Hypothalamus (tissue), 51 donors: ENCODE measurements at places on chromosomes 12 and 14.

DNA sequence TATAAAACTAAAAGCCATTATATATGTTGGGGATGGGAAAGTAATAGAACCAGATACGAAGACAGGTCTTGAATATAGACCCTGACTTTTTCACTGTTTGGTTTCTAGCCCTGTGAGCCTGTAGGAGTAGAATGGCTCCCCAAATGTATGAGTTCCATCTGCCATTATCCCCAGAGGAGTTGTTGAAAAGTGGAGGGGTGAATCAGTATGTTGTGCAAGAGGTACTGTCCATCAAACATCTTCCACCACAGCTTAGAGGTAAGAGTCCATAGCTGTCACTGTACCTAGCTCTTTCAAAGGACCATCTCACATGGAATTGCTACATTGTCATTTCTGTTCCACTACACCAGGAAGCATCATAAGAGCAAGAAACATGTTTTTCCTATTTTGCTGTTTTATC is 1.1 kb downstream of the NCAPD2 start:
- no peak for DNase-seq

- no peak for DNase-seq
Observed at GRCh38 chr12:89760783-89761182, 52.1 kb upstream of the ATP2B1 start.

DNA sequence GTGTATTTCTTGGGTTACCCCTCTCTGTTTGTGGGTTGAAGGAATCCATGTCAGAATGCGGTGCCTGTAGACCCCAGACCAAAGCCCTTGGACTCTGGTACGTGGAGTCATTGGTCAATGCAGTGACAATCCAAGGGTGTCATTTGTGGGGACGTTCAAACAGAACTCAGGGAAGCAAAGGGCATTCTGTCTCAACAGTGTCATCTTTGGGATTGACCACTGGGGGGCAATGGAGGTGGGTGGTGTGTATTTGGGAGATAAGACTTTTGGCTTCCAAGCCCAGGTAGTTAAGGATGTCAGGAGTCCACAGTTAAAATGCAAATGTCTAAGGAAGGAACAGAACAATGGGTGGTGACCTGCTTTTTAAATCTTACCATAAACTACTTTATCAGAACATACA is 54.6 kb upstream of the CCDC175 start:
- no peak for DNase-seq

GRCh38 chr12:3761116-3761735 is 8.3 kb upstream of the CRACR2A start:
- DNase-seq: no peak

- DNase-seq: no peak
Observed at GRCh38 chr14:101019990-101020710, 116.6 kb upstream of the RTL1 start.

GRCh38 chr12:109999983-110000505 is 814 bp downstream of the ANKRD13A start:
- DNase-seq: no peak

GRCh38 chr14:84987042-84987441 is 542.9 kb upstream of the FLRT2 start:
- no peak for DNase-seq

- DNase-seq: no peak
Observed at GRCh38 chr12:93427779-93428564, 13.8 kb downstream of the UBE2N start.

DNA sequence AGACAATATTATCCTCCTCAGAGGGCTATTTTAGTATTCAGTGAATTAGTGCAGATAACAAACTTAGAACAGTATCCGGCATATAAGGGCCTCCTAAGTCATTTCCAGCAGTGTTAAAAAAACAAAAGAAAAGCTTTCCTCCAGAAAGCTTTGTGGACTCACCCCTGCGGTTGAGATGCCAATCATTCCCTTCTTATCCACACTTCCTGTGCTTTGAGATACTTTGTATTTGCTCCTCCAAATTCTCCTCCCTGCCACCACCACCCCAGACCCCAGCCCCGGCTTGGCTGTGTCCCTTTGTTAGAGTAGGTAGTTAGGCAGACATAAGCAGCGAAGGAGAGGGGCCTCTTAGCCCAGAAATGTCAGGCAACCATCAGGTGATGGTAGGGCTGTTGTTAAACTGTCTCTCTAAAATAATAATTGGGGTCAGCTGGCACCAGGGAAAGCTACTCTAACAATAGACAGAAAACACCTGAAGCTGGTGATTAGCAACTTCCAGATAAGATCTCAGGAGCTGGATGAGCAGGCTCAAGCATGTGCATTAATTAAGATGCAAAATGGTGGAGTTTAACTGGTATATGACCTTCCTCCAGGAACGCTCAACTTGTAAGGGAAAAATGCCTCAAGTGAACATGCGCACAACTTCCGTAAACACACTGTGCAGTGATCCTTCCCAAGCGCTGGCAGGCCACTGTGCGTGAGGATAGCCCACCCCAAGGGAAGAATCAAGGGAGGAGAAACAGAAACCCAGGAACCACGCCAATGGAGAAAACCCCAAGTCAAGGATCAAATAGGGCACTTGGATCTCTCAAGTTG is 152.1 kb upstream of the EEA1 start:
- no peak for DNase-seq

GRCh38 chr12:118371321-118372282 is 1.1 kb downstream of the TAOK3 start:
- no peak for DNase-seq

GRCh38 chr12:52715416-52715815 is 12.1 kb upstream of the KRT77 start:
- DNase-seq: no peak

GRCh38 chr14:101823511-101824120 is 62.1 kb downstream of the PPP2R5C start:
- DNase-seq: no peak

DNA sequence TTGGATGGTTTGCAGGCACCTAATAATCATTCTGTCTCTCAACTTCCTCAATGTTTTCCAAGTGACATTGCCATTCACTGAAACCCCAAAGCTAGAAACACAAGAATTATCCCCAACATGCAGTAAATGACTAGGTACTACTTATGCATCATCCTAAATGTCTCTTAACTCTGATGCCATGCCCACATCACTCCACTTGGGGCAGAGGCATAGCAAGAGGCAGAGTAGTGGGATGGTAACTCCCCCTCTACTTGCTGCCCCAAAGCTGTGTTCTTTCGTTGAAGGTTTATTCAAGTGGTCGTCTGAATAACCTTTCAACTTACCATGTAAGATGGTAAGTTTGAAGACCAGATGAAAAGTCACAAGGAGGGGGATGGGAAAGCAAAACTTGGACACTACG is 77.9 kb upstream of the SOX5 start:
- no peak for DNase-seq

DNA sequence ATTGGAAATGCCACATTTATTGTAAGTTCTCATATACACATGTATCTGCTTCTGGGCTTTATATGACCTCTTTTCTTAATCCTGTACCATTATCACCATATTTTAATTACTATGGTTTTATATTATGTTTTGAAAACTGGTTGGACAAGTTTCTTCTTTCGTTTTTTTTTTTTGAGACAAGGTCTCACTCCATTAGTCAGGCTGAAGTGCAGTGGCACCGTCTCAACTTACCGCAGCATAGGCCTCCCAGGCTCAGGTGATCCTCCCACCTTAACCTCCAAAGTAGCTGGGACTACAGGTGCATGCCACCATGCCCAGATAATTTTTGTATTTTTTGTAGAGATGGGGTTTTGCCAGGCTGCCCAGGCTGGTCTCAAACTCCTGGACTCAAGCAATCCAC is 44.6 kb downstream of the GALNT4 start:
- no peak for DNase-seq

DNA sequence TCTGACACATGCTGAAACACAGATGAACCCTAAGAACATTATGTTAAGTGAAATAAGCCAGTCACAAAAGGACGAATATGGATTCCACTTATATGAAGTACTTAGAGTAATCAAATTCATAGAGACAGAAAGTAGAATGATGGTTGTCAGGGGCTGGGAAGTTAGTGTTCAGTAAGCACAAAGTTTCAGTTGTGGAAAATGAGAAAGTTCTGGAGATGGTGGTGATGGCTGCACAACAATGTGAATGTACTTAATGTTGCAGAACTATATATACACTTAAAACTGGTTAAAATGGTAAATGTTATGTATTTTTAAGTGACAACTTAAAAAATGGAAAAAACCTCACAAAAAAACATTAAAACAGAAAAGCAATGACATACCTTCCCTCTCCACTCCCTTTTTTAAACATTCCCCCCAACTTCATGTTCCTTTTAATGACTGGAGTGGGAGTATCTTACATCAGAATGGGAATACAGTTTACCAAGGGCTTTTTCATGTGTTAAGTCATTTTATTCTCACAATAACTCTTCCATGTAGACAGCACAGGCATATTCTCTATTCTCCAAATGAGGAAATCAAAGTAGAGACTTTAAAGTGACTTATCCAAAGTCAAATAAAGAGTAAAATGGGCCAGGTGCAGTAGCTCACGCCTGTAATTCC is 24.0 kb downstream of the BTBD7 start:
- DNase-seq: no peak

GRCh38 chr14:59278111-59278510 is 89.6 kb downstream of the DAAM1 start:
- DNase-seq: no peak

DNA sequence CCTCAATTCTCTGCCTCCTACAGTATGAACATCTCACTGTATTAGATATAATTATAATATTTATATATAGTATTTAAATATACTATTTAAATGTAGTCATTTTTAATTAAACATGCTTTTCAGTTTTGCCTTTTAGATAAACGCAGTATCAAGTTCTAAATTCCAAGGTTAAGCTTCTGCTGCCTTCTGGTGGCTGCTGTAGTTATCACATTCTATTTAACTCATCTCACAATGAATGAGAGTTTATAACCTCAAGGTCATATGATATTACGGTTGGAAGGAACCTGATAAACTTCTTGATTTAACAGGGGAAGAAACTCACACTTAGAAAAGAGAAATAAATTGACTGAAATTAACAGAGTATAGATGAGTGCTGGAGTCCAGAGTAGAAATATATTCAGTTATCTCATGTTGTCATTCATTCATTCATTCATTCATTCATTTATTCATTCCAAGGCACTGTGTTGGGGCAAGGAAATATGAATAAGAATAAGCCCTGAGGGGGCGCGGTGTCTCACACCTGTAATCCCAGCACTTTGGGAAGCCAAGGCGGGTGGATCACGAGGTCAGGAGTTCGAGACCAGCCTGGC is 31.9 kb downstream of the GUCY2C start:
- no peak for DNase-seq

DNA sequence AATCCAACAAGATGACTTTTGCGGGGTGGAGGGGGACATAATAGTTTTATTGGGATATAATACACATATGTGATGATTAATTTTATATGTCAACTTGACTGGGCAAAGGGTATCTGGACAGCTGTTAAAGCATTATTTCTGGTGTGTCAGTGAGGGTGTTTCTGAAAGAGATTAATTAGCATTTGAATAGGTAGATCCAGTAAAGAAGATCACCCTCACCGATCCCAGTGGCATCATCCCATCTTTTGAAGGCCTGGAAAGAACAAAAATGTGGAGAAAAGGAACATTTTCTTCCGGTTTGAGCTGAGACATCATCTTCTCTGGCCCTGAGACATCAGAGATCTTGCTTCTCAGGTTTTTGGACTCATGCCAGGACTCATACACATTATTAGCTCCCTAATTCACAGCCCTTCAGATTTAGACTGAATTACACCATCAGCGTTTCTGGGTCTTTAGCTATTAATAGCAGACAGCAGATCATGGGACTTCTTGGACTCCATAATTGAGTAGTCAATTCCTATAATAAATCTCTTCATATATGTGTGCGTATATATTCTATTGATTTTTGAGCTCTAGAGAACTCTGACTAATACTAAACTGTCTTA is 283.6 kb downstream of the PCNX1 start:
- DNase-seq: no peak

GRCh38 chr12:63302269-63302940 is 151.4 kb upstream of the AVPR1A start:
- DNase-seq: no peak

DNA sequence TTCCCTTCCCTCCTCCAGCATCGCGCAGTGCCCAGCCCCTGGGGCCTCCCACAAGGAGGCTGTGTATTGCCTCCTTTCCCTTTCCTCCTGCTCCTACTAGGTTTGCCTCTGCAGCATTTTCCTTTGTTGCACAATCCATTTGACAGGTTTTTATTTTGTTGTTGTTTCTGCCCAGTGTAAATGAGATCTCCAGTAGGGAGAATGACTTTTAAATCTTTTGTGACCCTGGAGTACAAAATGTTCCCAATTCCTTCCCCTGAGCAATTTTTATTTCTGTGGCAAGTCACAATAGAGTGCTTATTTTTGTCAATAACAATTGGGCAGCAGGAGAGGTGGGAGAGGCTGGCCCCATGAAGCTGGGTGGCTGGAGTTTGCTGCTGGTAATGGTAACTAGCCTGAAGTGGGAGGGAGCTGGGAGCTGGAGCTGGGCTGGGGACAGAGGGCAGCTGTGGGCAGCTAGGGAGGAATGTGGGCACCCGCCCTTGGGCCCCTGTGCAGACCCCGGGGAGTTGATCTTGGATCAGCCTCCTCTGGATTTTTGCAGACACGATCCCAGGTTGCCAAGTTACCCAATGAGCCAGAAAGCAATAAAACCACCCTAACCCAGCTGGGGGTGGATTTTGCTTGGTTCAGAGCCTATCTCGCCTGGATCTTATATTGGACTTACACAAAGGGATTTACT is 160.1 kb downstream of the KTN1 start:
- DNase-seq: no peak

DNA sequence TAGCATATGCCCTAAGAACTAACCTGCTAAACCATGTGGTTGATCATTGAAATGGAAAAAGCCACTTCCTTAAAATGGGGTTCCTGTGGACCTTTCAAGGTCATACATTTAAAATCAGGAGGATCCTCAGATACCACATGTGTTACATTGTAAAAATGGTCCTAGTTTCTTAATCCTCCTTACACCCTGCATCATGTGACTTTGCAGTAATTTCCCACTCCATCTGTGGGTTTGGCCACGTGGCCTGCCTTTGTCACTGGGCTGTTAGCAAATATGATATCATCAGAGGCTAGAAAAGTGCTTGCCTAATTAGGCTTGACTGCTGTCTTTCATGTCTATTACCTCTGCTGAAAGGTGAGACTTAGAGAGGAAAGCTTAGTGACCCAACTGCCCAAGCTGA is 70.7 kb downstream of the CMKLR1 start:
- DNase-seq: no peak

DNA sequence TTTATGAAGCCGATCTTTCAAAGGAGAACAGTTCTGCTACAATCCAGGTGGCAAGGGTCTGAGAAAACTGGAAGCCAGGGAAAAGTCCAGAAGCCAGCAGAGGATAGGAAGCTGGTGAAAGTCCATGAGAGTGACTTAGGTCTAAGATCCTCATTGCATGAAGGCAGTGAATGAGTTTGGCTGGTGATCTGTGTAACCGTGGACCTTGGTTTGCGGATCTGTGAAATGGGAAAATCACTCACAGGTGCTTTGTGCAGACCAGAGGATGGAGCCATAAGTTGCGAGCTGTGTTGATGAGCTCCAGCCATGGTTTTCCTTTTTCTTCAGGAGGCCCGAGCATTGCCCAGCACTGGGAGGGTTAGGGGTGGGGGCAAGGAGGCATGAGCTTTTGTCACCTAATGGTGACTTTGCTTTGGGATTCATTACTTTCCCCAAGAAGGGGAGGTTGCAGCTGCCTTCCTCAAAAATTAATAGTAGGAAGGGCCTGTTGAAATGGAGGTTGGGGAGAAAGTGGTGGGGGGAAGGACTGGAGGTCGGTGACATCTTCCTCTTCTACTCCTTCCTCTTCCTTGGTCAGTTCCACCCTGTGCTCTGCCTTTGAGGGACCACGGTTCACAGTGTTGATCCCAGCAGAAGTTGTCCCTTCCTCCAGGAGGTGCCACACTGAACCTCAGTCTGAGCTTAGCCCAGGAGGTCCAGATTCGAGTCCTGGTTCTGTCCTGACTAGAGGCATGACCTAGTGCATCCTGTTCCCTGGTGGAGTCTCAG is 20.3 kb upstream of the SERPINA6 start:
- no peak for DNase-seq
